ENCODE measurements at places on chromosomes 6 and 20.

- DNase-seq: no peak
Observed at GRCh38 chr6:134797400-134798113, 152.3 kb downstream of the ALDH8A1 start.

DNA sequence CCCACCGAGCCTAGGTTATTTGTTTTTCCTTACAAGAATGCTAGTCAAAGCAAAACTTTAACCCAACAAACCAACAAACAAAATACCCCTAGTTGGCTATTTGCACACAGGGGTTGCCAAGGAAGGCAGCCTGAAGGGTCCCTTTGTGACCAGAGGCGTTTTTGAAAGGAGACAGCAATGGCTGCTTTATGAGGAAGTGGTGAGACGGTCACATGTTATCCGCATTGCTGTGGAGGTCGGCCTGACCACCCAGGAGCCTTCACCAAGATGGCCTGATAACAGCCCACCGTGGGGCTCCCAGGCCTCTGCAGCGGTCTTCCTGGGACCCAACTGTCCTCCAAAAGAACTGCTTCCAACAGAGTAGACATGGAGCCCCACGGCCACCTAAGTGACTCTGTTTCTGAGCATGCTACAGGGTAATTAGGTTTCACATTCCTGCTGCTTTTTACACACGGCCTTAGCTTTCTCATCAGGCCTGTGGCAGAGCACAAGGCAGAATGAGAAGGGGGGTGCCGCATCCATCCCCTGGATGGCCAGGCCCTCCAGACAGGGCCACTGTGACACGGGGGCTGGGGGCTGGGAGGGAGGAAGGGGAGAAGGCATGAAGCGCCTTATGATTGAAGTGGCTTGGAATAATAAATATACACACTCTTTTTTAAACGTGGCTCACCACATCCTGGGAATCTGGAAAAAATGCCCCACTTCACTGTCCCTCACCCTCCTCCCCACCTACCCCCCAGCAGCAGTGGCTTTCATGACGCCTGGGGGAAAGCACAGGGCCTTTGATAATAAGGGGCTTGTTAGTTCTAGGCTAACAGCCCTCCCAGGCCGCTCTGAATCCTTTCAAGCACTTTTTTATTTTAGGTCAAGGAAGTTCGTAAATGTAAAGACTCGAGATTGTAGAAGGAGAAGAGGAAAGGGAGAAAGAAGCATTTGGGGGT, 86.0 kb downstream of the CLIC5 start:
- DNase-seq: peak; percentile 64

- peak; percentile 64 for DNase-seq
Observed at GRCh38 chr20:56760610-56761009, 131.5 kb downstream of the TFAP2C start.

- DNase-seq: no peak
Observed at GRCh38 chr6:100347901-100348550, 116.7 kb downstream of the SIM1 start.

GRCh38 chr6:79604583-79605037, 26.5 kb upstream of the SH3BGRL2 start:
- peak; percentile 59 for DNase-seq

- DNase-seq: no peak
Observed at GRCh38 chr20:61705386-61706258, 360.1 kb downstream of the TAF4 start.

DNA sequence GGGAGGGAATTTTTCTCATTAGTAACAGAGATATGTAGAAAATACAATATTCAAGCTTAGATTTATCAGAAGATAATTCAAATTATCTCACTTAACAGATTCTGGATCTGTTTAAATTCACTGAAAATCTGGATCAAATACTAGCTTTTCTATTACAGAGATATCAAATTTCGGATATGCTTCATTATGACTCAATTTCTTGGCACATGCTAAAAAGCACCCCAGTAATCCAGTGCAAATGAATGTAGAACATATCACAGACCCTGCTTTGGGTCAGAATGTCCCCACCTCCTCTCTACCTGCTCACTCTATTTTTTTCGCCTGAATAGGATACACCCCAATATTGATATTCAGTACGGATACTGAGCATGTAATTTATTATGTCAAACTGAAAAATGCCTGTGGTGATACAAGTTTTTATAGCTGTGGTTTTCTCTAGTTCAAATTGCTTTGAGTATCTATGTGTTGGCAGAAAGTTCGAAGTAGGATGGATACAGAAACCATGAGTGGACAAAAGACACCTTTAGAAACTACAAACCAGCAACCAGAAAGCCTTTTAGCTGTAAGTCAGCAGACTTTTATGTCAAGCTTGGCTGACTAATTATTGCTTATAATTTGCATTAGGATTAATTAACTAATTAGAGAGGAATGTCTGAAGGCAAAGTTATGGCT, 290.0 kb downstream of the TFAP2B start:
- DNase-seq: no peak

- peak; percentile 82 for DNase-seq
Observed at GRCh38 chr20:17617212-17617867, 47.5 kb downstream of the DSTN start.

DNA sequence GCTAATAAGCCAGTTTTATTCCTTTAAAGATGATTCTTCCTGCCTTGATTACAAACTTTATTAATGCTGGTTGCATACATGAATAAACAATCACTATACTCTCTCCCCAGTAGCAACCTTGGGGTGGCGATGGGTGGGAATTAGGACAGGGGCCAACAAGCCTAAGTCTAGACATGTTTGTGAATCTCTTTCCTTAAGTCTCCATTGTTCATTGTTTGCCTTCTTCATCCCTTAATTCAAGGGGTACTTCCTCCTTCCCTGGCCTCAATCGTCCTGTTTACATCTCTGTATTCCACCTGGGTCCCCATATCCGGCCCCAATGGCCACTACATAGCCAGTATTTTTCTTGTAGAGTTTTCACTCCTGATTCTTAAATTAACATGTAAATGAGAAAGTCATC, 66.0 kb downstream of the ARHGAP18 start:
- no peak for DNase-seq

DNA sequence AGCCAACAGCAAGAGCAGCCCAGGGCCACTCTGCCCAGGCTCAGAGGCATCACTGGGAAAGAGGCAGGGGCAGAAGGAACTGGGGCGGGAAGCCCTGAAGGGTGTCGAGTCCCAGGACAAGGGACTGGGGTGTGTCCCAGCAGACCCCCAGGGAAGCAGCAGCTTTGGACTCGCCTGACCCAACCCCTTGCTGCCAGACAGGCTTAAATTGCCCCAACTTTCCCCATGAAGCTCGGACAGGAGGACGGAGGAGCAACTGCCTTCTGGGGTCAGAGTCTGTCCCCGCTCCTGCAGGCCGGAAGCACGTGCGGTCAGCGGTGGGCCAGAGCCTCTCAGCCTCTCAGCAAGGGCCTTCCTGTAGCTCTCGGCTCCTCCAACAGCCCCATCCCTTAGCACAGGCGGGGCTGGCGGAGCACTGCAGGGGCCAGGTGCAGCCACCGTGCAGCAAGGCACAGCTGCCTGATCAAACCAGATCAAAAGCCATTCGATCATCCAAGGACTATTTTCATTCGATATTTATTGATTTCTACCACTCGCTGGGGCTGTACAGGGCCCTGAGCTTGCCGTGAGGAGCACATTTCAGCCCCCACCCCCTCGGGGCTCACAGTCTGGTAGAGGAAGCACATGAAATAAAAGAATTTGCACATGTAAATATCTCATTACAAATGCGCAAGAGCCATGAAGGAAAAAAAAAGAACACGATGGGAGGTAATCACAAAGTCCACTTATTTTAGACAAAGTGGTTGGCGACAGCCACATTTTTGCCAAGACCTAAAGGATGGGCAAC, 31.8 kb upstream of the STX16 start:
- no peak for DNase-seq

GRCh38 chr6:141833001-141833655, 299.6 kb upstream of the GJE1 start:
- DNase-seq: no peak

DNA sequence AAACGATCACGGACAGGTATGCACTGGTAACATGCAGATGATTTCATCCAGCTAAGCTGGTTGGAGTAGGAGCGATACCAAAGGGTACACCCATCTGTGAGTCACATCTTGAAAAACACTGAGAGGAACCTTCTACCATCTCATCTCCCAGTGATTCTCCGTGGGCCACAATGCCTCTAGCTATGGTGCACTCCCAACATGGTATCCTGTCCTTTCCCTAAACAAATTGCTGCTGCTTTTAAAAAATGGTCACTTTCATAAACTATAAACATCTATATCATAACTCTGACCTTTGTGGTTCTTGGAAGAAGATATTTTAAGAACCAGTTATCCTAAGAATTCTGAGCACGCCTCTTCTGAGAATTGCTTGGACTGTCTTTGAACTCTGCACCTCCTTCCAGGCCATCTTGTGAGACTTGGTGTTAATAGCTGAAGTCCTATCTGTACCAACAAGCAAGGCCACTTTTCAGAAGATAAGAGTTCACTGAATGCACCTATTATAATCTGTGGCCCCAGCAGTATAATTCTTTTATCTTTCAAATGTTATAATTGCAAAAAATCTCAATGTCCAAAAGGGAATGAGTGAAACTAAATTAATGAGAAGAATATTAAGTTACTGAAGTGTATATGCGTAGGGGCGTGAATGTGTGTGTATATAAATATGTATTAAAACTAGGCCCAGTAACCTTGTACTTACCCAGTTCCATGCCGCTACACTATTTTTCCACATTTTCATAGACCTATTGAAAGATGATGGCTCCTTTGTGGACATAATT, 70.5 kb upstream of the TPD52L1 start:
- no peak for DNase-seq

DNA sequence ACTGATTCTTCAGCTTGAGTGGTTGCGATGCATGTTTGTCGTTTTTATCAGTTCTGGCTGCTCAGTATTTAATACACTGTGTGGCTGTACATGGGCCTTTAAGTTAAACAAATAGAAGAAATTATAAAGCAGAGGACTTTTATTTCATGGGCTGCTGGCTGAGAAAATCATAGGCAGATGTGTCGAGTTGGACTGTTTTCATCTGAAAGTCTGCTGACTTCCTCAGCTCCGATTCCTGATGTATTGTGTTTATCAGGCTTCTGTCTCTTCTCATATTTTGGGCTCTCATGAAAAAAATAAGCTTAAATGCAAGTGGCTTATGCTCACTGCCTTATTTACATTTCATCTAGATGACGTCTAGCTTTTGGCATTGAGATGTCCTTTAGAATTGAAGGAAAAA, 129.5 kb upstream of the GGTLC1 start:
- no peak for DNase-seq

GRCh38 chr20:62557999-62558408, 82.2 kb upstream of the GATA5 start:
- no peak for DNase-seq

DNA sequence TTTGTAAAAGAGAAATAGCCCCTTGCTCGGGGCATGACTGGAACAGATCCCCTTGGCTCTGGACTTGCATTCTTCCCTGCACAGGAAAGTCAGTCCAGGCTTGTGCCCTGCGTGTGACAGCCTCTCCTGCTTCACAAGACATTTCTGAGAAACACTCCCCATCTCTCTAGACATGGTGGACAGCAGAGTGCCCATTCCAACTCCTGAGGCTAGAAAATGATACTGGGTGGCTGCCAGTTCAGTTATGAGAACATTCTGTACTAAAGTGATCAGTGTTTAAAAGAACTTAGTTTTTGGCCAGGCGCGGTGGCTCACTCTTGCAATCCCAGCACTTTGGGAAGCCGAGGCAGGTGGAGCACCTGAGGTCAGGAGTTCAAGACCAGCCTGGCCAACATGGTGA, 41.3 kb downstream of the TGM3 start:
- DNase-seq: peak; percentile 22

DNA sequence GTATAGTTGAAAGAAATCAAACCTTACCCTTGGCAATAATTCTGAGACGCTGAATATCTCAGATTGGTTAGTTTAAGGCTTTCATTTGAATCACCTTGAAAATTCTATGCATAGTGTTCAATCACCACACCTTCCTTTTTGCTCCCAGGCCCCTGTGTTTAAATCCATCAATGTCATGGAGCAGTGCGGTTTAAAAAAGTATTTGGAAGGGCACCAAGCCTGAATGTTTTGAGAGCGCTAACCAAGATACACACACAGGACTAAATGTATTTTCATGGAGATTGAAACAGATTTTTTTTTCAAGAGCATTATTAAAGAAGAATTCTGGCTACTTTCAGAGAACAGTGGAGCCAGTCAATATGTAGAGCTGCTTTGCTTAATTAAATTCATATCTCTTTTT, 195.7 kb downstream of the CENPW start:
- no peak for DNase-seq

GRCh38 chr6:76885861-76886301, 577.4 kb downstream of the HTR1B start:
- DNase-seq: no peak

DNA sequence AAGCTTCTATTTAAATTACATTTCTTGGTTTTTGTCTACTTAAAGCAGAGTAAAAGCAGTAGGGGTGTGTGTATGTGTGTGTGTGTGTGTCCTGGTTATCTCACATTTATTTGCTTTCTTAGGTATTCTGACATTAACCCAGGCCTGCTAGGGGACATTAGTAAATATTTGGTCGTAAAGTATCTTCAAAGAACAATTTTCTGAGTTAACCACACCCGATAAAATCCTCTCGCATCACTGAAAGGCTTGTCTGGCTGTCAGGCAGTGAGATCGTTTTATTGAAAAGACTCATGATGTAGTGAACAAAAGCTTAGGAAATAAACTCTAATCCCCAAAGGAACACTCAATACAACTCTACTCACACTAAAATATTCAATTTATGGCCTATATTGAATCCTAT, 77.9 kb downstream of the ZNF217 start:
- no peak for DNase-seq

GRCh38 chr6:106975738-106976064, 1.2 kb upstream of the CD24 start:
- DNase-seq: no peak

GRCh38 chr6:150272976-150273315, 95.9 kb upstream of the IYD start:
- no peak for DNase-seq

DNA sequence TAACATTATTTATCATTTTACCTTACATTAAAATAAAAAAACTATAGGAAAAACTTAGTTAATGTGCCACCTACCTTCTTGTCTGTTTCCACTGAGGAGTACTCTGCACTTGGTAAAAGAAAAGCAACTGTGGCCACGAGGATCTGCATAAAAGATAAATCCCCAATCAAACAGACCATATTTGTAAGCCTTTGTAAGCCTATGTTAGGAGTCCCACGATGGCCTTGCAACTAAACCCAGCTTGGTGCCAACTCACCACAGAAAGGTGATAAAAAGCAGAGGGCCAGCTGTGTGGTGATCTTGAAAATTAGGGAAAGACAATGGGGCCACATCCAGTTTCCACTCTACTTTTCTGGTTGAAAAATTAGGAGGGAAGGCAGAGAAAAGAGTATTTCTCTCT, 156.9 kb downstream of the INSM1 start:
- no peak for DNase-seq

GRCh38 chr6:162636167-162636566, 91.4 kb downstream of the PRKN start:
- no peak for DNase-seq

GRCh38 chr20:14335052-14335451, 2.4 kb downstream of the FLRT3 start:
- DNase-seq: no peak

All from islet precursor cell (in vitro differentiated cells).